ENCODE measurements at places on chromosomes 16 and 17.

GRCh38 chr17:65656390-65657250 lies 95.2 kb upstream of the AXIN2 start:
- DNase-seq = no peak

DNA sequence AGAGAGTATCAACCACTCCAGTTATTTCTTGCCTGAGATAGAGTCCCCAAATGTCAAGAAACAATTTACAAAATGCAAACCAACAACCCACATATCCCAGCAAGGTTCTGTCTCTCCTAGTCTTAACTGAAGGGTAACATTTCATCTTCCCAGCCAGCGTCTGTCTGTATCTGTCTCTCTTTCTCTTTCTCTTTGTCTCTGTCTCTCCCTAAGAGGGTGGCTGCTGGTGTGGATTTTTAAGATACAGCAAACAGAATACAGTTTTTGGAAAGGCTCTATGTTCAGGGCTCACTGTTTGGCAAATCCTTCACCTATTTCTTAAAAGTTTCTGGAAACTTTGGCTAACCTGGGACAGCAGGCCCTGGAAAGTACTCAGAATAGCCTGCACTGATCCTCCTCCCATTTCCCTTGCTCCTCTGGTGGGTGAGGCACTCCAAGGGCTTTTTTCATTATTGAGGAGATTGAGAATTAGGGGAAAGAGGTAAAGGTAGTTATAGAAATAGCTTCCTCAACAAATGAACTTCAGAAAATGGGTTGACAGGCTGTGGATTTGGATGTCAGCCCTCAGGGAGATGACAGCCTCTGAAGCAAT lies 6.2 kb downstream of the HOXB4 start:
- DNase-seq = no peak

GRCh38 chr17:35775583-35775982 lies 14.9 kb downstream of the C17orf50 start:
- no peak for DNase-seq

GRCh38 chr17:49409066-49409465 lies 5.6 kb downstream of the PHB1 start:
- DNase-seq = no peak

DNA sequence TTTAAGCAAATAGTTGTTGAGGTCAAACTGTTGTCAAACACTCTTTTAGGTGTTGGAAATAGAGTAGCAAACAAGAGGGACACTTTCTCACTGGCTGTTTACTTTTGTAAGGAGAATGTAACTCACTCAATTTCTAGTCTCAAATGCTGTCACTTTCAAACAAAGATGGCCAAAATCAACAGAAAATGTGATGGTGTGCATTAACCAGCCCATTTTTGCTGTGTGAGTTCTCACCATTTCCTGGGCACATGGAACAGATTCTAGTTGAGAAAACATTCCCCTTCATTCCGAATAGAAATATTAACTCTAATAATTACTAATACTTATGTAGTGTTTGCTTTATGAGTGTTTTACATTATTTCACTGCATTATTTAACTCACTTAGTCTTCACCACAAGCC lies 128.2 kb upstream of the XYLT1 start:
- DNase-seq = no peak

DNA sequence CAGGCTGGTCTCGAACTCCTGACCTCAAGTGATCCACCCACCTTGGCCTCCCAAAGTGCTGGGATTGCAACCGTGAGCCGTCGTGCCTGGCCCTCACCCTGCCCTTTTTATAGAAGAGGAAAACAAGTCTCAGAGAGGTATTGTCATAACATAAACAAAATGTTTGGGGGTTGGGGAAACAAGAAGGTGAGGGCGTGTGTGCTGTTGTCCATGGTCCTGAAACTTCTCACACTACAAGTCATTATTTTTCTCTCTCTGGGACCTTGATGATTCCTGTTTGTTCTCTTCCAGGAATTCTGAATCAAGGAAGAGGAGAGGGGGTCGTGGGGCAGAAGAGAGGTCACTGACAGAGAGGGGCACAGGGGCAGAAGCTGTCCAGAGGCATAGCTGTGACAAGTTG lies 160.2 kb upstream of the LHX1 start:
- DNase-seq = no peak
